DMS79 (cell line): ENCODE measurements at places on chromosomes 12 and 14.

DNA sequence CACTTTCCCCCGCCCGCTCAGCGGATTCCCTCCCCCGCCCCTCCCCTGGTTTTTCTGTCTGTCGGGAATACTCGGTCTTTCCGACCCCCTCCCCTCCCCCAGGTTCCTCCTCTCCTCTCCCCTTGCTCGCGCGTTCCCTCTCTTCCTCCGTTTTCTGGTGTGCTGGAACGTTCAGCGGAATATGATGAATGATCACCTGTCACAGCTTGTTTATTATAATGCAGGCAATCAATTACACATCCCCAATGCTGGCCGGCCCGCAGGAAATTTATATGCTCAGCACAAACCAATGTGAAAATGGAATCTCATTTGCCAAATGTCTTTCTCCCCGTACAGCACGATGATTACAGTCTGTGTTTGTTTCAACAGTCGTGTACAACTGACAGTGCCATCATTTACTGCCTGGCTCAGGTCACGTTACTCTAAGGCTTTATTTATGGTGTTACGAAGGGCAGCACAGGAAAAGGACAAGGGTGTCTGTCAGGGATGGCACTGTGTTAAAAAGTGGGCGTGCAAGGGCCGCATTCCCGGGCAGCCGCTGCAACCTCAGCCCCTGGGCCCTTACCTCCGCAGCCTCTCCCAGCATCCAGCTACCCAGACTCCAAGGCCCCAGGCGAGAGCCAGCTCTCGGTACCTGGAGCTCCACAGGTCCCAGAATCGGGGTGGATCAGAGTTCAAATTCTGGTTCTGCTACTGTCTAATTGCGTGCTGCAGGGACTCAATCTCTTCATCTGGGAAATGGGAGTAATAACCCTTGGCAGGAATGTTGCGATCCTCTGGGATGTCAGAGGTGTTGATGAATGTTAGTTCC, 24.7 kb upstream of the MAP1LC3B2 start:
- no peak for DNase-seq

GRCh38 chr12:85058339-85058738, 22.2 kb downstream of the LRRIQ1 start:
- no peak for DNase-seq

DNA sequence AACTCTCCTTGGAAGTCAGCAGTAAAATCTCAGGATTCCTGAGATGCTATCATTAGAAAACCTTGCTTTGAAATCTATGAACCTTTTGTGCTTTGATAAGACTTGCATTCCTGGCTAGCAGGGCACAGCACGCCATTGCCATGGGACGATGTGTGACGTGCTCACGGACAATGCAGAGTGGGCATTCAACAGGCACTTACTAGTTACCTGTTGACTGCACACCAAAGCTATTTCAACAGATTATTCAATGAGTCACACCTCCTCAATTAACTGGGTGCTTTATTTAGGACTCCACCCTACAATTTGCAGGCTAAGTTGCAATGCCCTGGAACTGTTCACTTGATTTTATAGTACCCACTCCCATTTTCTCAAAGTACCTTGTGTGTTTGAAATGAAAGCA, 11.3 kb downstream of the NOS1 start:
- DNase-seq = no peak

DNA sequence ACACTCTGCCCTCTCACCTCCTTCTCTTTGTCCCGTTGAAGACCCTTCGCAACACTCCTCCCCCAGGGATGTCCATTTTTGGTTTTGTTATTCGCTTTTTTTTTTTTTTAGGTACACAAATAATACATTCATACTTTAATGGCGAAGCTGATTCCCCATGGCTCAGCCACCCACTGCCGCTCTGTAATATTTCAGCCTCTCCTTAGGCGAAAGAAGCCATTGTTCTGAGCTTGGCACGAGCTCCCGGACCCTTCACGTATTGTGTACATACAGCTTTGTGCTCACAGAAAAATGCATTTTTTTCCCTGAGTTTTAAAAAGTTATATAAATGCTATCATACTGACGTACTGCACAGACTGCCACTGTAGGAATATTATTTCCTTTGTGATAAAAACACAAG, 115.0 kb downstream of the TMEM132C start:
- DNase-seq = no peak

GRCh38 chr12:23431006-23431405, 518.5 kb downstream of the SOX5 start:
- no peak for DNase-seq

GRCh38 chr14:69650948-69651369, 39.6 kb downstream of the SUSD6 start:
- no peak for DNase-seq

GRCh38 chr12:116106870-116107269, 170.6 kb downstream of the MED13L start:
- no peak for DNase-seq

DNA sequence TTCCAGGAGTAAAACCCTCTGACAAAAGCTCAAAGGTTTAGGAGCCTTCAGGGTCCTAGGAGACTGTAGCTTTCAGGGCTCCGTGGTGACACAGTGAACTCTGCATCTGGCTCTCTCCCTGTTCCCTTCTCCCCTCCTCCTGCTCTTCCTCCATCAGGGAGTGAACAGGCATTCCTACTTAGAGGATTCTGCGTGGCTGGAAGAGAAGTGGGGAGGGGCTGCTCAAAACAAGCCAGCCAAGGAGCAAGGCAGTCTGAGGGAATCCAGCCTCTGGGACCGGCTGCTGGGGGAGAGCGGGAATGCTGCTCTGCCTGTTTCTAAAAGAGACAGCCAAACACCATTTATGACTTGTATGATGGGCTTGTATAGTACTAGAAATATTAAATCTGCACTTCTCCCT, 49.5 kb downstream of the RBMS2 start:
- DNase-seq = no peak

DNA sequence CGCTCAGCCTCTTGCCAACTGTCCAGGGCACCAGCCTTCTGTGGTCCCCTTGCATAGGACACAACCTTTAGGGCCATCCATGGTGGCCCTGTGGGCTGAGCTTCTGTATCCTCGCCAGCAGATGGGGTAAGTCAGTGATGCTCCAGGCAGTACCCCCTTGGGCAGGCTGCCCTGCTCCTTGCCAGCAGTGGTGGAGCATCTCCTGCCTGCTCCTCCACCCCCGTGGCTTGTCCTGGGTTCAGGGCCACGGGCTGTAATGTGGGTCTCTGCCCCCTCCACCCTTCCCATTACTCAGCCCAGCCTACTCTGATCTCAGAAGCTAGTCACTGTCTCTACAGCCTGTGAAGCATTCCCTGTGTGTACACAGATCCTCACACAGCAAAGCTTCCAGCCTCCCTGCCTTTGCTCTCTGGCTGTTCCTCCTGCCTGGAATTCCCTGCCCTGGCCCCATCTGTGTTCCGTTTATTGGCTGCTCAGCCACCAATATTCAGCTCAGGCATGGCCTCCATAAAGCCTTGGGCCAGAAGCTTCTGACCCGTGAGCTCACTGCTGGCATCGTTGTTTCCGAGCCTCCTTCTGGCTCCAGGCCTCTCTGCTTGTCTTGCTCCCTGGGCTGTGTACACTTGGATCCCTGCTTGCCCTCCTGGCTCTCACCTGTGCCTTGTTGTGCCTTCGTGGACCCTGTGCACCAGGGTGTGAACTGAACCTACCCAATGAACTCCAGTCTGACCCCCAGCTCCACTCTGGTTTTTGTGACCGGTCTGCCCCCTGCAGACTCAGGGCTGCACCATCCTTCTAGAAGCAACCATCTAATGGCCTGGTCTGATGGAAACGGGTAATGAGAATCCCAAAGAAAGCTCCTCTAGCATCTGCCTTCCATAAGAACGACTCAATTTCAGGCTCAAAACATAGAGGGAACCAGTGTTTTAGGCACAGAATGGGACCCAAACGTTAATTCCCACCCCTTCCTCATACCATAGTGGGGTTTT, 177.0 kb upstream of the PRMT8 start:
- peak; percentile 43 for DNase-seq

GRCh38 chr12:21618566-21618965, 13.9 kb upstream of the GYS2 start:
- no peak for DNase-seq

- DNase-seq = no peak
Measured at GRCh38 chr12:65663648-65664047, 160.6 kb upstream of the HMGA2 start.

DNA sequence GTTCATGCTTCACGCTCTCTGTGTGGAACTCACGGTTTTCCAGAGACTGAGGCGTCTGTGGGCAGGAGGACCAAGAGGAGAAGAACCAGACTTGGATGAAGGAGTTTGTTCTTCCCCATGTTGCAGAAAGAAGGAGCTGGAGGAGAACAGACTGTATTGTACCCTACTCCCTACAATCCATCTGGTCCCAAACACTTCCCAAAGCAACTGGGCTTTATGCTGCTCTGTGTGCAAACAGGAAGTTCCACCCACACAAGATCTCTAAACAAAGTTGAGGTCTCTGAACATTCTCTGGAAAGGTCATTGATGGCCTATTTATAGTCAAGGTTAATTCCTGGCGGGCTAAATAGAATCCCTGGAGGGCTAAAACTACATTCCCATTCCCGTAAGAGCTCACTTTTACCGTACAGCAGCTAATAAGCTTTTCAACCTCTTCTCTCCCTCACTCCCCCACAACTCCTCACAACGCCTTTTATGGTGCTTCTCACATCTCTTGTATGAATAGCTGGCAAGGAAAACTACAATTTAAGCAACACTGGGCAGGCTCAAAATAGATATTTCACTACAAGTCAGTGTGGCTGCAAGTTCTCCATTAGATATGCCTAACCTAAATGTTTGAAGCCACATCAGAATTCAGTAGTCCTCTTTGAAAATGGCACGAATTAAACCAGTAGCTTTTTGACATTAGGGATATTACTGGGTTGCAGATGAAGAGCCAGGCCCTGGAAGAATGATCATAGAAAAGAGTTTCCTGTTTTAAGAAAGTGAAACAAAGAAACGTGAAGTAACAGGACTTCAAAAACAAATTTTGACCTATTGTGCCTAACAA, at the start of gene A2M:
A2M (minus strand) TSS at position 189 of the 829 bp plus-strand sequence; CDS start at position 119, 70 bp downstream.
- DNase-seq = no peak

DNA sequence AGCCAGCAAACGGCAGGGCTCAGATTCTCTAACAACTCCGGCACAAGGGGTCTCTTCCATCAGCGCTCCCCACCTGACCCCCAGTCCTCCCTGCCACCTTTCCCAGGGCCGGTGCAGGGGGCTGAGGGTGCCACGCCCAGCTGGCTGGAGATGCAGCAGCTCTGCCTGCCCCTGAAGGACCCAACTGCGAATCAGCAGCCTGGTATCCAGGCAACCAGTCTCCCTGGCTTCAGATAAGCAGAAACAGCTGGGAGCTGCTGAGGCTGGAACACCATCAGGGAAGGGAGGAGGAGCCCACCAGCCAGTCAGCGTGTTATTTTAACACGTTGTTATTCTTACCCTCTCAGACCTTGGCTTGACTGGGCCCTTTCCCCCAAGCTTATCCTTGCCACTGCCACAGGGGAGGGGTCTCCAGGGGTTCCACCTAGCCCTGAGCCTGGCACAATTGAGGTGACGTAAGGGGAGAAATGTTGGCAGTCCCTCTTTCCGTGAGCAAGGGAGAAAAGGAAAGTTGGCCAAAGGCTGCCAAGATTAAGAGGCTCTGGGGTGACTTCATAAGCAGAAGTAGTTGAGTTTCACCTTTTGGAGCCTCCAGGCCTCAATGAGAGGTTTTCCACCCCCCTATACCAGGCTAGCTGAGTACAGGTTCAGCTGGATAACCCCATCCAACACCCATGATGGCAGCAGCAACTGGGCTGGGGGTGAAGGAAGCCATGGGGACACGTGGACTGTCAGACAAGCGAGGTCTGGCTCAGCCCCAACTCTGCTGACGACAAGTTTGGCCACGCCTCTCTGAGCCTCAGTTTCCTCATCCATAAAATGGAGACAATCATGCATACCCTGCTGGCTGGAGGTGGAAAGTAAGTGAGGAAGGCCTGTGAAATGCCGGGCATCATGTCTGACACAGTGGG, 91.1 kb downstream of the IRF2BPL start:
- peak; percentile 96 for DNase-seq

GRCh38 chr12:11868027-11868426, 202.7 kb upstream of the BCL2L14 start:
- no peak for DNase-seq

- peak; percentile 51 for DNase-seq
Measured at GRCh38 chr14:63438065-63438757, 105.0 kb downstream of the PPP2R5E start.

DNA sequence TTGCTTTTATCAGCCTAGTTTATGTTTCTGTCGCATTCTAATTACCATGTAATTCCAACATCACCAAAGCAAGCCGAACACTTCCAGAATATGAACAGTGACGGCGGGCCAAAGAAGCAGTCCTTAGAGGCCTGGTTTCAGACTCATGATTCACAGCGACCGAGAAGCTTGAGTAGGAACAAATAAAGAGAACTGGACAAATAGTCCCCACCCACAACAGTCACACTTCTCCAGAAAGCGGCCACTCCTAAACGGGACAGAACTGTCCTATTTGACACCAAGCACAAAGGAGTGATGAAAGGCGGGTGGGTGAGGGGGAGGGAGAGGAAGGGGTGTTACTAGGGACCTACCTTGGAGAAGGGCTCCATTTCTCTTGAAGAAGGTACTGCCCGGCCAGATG, 136.4 kb downstream of the FOXN3 start:
- DNase-seq = no peak

GRCh38 chr14:100654814-100655740, 67.9 kb upstream of the BEGAIN start:
- DNase-seq = no peak

- no peak for DNase-seq
Measured at GRCh38 chr14:87892763-87893162, 100.2 kb downstream of the GALC start.

- no peak for DNase-seq
Measured at GRCh38 chr14:100386121-100386520, 63.0 kb downstream of the SLC25A47 start.

DNA sequence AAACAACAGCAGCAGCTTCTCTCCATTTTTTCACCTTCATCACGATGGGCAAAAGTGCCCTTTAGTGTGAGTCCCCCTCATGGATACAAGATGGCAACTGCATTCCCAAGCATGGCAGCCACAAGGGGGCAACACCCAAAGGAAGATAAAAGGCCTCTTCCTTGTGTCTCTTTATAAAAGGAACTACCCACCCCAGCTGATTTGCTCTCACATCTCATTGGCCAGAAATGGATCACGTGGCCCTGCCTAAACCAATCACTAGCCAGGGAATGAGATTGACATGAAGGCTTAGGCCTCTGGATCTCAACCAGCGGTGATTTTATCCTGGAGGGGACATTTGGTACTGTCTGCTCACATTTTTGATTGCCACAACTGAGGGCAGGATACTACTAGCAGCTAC, 21.9 kb upstream of the IFT81 start:
- no peak for DNase-seq

DNA sequence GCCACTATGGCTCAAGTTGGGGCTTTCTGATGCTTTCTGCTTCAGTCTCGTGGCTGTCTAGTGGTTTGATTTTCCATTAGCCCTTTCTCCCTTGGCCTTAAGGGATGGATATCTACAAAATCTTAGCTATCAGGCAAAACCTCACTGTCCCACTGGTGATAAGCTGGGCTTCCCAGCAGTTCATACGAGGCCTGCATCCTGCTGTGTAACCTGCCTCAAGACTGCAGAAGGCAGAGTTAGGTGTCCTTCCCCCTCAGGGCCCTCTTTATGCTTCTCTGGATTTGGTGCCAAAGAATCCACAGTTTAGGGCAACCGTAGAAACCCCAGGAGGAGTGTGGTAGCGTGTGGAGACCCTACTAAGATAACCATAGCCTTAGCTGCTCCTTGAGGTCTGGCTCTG, 38.9 kb downstream of the ETV6 start:
- no peak for DNase-seq
